ENCODE measurements at places on chromosomes 4 and X.
A peak's percentile ranks its signal among the peaks of the same experiment; 100 is the strongest.

- DNase-seq, result no peak
Observed at GRCh38 chr4:1604181-1604705, 79.9 kb downstream of the FAM53A start.

DNA sequence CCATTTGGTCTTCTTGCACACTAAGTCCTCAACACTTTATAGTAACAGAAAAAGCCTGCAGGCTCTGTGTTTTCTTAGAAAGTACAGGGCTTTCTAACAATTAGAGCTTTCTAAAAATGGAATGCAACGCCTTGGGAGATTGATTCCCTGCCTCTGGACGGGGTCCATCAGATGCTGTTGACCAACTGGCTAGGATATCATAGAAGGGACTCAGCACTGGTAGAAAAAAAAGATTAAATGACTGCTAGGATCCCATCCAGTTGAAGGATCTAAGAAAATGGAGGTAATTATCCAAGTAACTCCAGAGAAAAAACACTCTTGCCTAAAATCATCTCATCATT, 39.5 kb downstream of the USP46 start:
- DNase-seq, result no peak

- peak; percentile 2 for DNase-seq
Observed at GRCh38 chrX:40755291-40756249, 20.2 kb upstream of the MED14 start.

DNA sequence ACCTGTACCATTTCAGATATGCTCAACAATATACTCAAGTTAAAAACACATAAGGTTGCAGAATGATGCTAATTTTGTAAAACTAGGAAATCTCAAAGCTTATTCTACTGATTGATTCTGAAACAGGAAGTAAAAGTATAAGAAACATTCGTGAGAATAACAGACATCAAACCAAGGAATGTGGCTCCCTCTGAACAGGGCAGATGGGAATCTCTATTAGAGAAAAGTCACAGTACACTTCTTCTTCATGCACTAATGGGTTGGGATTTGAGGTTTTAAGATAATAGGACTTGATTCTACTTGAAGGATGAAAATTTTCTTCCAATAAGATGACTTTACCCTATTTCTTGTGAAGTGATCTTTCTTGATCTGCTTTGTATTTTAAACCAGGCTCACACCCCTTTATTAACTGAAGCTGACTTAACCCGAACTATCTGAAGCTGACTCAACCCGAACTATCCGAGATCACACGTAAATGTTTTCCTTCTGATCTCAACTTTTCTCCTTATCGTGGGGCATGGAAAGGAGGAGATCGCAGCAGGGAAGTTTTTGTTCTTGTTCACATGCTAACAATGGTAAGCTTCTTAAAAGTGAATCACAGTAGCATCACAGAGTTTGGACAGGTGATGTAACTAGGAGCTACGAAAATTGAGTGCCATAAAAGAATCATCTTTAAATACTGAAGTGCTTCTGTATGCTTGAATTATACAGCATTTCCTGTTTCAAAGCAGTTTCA, 363.1 kb upstream of the ZFP42 start:
- DNase-seq, result no peak

DNA sequence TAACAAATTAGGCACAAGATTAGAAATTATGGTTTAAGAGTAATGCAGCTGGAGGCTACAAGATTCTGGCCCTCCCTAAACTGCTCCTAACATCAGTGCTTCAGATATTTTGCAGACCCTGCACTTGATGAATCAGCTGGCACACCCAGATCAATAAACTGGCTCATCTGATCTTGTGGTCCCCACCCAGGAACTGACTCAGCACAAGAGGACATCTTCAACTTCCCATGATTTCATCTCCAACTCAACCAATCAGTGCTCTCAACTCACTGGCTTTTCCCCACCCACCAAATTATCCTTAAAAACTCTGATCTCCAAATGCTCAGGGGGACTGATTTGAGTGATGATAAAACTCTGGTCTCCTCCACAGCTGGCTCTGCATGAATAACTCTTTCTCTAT, 21.7 kb upstream of the TMEM33 start:
- DNase-seq, result no peak

- no peak for DNase-seq
Observed at GRCh38 chr4:173513651-173514050, 16.4 kb downstream of the HAND2 start.

DNA sequence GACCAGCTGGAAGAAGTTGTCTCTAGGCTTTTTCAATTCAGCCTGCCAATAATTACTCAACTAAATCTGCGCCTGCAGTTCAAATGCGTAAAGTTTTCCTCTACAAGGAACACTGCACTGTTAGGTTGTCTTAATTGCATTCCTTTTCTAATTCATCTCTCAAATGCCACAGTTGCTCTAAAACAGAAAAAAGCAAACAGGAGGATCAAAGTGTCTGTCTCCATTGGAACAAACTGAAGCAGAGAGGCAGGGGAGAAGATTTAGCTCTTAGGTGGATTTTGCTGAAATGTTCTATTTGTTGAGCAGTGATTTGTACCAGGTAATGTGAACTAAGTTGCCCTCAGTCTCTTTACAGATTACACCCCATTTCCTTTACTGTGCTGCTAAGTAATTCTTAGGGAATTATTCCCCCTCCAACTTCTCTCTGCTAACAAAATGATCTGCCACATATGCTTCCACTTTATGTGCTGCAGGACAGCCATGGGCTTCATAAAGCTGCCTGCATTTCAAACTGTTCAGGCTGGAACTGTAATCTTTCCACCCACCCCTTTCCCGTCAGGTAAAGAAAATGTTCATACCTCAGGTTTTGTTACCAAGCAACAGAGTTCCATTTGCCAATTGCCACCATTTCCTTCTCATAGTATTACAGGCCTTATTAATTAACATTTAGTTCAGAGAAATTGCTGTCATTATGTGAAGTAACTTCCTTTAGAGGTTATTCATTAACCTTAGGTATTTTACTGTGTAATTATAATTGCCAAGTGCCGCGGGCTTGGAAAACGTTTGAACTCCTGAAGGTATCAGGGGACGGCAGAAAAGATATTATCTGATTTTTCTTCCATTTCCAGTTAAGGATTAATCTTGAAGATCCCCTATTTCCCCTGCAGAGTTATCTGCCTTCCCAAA, 149.3 kb downstream of the SPRY1 start:
- DNase-seq, result no peak

DNA sequence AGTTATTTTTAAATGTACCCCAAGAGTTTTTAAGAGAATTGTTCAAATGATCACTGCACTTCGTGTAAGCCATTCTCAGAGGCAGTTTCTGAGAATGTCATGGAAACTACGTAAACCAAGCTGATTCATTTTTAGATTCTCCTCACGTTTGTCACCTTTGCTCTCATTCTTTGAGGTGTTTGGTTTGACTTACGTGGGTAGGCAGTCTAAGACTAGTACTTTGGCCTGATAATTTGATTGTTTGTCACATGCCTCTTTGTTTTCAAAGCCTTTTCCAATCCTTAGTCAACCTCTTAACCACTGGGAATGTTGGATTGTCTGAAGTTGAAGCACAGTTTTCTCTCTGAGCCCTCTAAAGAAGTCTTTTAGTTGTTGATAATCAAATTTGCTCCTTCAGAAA, 10.5 kb downstream of the SEPTIN11 start:
- DNase-seq, result no peak

DNA sequence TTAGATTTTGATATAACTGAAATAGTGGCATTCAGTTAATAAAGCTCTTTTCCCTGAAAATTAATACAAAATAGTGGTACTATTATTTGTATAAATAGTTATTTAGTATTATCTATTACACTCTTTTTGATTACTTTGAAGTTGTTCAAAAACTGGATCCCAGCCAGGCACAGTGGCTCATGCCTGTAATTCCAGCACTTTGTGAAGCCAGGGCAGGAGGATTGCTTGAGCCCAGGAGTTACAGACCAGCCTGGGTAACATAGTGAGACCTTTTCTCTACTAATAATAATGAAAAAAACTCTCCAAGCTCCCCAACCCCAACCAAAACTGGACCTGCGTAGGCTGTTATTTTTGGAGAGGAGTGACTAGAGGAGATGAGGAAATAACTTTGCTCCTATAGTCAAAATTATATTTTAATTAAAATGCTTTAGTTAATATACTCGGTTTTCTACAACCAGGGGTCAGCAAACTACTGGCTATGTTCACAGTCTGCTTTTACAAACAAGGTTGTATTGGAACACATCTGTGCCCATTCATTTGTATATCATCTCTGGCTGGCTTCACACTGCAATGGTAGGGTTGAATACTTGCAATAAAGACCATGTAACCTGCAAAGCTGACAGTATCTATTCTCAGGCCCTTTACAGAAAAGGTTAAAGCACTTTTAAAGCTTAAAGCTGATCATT, 27.6 kb downstream of the GUCY1A1 start:
- DNase-seq, result no peak

- no peak for DNase-seq
Observed at GRCh38 chrX:1529756-1530155, 7.2 kb downstream of the P2RY8 start.

- DNase-seq, result no peak
Observed at GRCh38 chrX:27767387-27767786, 40.4 kb upstream of the MAGEB10 start.

GRCh38 chrX:53018627-53019026, 30.0 kb upstream of the GPR173 start:
- no peak for DNase-seq

GRCh38 chr4:28948501-28948900, 1771.7 kb upstream of the PCDH7 start:
- DNase-seq, result no peak

DNA sequence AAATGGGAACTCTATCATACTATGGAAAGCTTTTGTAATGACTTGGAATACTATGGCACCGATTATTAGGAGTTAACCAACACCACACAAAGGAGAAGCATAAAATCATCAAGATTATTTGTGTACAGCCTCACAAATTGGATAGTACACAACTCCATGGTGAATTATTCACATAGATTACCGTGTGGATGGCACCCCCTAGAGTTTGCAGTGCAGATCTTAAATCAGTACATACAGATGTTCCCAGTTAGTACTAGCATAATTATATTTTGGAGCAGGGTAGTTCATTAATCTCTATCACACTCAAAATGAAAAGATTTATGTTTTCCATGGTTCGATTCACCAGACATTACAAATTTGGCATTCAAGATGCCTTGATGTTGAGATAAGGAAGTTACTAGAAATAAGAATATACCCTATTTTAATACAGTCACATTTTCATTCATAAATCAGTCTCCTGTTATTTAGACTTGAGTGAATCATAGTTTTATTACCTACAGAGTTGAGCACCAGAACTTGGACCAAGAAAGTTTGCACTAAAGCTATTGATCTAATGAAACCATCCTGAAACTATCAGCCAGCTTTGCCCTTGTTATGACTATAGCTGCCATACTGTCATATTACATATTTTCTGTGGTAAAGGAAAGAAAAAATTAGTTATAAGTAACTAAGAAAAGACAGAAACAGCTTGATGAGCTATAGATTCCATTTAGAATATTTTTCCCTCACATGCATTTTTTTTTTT, 531.8 kb downstream of the GLUD2 start:
- DNase-seq, result peak; percentile 12

DNA sequence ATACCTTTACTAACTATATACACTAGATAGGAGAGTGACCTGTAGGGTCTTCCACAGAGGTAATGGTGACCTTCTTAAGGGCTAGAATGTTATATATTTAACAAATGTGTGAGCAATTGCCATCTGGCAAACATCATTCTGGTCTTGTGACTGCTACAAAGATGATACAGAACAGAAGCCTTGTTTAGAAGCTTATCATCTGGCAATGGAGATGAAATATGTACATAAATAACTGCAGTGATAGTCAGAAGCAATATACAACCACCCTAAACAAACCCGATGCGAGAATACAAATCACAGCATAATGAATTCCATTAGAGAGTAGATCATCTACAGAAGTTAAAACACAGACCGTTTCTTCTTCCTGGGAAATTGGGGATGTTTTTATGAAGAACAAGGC, 952.7 kb upstream of the SLIT2 start:
- no peak for DNase-seq

GRCh38 chrX:43717161-43717560, 61.1 kb downstream of the MAOA start:
- DNase-seq, result no peak
